ENCODE measurements at places on chromosomes 4 and X.

- peak; percentile 3 for DNase-seq
Measured at GRCh38 chr4:71772592-71772991, 11.3 kb downstream of the GC start.

GRCh38 chrX:47623540-47624027, 3.9 kb upstream of the SYN1 start:
- DNase-seq = peak; percentile 84

DNA sequence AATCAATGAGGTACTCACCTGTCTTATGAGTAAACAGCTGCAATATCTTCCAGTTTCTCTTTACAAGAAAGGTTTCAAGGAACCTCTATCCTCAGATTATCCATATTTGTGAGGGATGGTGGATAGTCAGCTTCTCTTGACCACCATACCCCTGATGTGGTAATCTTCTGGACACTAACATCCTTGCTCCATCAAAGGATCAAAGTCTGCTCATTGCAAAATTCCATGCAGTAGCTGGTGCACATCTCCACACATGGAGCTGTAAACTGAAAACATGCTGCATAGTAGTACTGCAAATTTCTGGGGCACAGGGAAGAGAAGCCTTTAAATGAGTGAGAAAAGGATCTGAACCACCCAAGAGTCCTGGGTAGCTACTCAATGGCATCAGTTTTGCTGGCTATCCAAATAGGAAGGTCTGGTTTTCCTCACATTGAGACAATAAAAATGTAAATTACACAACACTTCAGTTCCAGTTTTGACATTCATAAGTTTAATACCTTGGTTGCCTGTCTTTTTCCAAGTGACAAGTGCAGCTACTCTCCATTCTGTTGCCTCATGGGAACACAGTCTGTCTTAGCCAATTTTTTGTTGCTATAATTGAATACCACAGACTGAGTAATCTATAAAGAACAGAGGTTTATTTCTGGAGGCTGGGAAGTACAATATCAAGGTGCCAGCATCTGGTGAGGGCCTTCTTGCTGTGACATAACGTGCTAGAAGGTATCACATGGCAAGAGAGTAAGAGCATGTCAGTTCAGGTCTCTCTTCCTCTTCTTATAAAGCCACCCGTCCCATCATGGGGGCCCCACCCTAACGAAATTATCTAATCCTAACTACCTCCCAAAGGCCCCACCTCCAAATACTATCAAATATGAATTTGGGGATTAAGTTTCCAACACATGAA, 34.4 kb upstream of the ARHGEF6 start:
- DNase-seq = no peak

DNA sequence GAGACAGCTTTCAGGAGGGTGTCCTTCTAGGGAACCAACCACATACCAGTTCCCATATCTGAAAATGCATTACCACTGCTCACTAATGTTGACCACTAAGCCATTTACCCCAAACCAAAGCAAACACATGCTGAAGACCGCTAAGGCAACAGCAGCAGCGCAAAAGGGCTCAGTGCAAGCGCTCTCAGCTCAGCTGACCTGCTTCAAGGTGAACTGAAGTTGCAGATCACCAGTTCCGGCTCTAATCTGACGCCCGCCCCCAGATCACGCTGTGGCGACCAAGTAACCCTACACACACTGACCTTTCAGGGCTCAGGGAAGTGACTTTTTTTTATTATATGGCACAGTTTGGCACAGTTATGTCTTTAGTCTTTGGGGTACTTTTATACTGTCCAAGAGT, 5.8 kb downstream of the MECP2 start:
- no peak for DNase-seq

- peak; percentile 0 for DNase-seq
Measured at GRCh38 chr4:125244848-125245450, 69.8 kb upstream of the FAT4 start.
